DMS 273 treated with DMSO at 0.1 percent for 48 hours (cell line): ENCODE measurements at places on chromosomes 5 and 9.

GRCh38 chr5:172680921-172681320 is 39.9 kb downstream of the NEURL1B start:
- DNase-seq, result no peak

DNA sequence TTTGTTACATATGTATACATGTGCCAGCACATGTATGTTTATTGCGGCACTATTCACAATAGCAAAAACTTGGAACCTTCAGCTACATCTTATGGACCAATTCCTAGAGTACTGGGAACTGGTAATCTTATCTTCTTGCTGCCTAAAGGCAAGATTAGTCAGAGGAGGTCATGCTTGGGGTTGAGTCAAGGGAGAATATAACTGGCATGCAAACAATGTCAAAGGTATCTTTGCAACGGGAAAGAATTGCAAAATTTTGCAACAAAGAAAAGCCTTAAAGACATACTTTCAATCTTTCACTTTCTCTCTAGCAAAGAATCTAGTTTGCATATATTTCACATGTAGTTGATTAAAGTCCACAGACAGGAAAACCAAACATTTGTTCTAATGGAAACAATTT is 145.2 kb downstream of the EDIL3 start:
- DNase-seq, result no peak

DNA sequence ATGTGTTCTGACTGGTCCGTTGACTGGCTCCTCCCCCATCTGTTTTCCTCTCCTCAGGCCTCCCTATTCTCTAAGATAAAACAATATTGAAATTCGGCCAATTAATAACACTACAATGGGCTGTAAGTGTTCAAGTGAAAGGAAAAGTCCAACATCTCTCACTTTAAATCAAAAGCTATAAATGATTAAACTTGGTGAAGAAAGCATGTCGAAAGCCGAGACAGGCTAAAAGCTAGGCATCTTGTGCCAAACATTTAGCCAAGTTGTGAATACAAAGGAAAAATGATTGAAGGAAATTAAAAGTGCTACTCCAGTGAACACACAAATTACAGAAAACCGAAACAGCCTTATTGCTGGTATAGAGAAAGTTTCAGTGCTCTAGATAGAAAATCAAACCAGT is 310.6 kb downstream of the SPOCK1 start:
- no peak for DNase-seq

DNA sequence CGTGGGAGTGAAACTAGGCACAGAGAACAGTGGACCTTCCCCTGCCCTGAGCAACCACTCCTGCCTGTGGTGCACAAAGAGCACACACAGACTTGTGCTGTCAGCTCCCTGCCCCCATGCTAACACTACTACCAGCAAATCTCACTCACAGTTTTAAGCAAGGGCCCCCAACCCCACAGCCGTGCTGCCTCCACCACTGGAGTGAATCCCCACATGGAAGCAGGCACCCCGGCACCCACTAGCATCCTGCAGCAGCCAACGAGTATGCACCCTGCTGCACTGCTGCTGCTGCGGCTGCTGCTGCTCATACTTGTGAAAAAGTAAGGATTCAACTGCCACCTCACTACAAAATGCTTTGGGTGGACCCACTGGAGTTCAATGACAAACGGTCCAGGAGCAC is 435.5 kb downstream of the SLCO4C1 start:
- no peak for DNase-seq

GRCh38 chr5:56327809-56328208 is 94.7 kb upstream of the ANKRD55 start:
- DNase-seq, result no peak

GRCh38 chr5:33475706-33476105 is 34.9 kb downstream of the TARS1 start:
- no peak for DNase-seq

GRCh38 chr5:55551358-55551757 is 16.6 kb upstream of the PLPP1 start:
- no peak for DNase-seq
